ENCODE measurements at places on chromosomes 4 and X.
A peak's percentile ranks its signal among the peaks of the same experiment; 100 is the strongest.

GRCh38 chrX:53288189-53288588, 6.8 kb upstream of the IQSEC2 start:
- no peak for DNase-seq

- DNase-seq = no peak
Observed at GRCh38 chrX:2159393-2159792, 341.4 kb downstream of the DHRSX start.

DNA sequence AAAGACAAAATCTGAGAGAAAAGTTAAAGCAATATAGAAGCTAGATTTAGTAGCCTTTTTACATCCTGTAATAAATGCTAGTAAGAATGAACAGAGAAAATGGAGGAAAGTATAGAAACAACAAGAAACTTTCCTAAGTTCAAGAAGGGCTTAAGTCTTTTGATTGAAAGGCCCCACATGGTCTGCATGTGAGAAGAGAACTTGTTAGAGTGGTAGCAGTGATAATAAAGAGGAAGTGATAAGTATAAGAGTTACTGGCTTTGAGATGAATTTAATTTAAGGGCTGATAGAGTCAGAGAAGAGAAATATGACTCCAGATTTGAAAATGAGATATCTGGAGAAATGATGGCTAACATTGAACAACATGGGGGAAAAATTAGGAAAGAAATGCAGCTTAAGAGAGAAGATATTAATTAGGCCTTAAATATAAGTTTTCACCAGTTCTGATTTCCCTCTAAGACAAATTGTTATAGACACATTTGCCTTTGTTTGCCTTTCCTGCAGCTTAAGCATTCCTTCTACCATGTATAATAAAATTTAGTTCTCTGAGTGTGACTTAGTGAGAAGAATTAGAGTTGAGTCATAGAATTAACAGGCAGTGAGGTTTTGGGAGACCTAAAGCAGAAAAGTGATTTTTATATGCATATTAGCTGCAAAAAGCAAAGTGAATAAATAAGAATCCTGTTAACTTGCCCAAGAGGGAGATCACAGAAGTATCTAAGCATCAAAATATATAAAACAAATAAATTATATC, 18.4 kb downstream of the ZFX start:
- DNase-seq = no peak

GRCh38 chr4:10736895-10737294, 52.3 kb upstream of the CLNK start:
- DNase-seq = no peak

- DNase-seq = peak; percentile 56
Observed at GRCh38 chrX:103464774-103465117, 54.5 kb downstream of the RAB40A start.

DNA sequence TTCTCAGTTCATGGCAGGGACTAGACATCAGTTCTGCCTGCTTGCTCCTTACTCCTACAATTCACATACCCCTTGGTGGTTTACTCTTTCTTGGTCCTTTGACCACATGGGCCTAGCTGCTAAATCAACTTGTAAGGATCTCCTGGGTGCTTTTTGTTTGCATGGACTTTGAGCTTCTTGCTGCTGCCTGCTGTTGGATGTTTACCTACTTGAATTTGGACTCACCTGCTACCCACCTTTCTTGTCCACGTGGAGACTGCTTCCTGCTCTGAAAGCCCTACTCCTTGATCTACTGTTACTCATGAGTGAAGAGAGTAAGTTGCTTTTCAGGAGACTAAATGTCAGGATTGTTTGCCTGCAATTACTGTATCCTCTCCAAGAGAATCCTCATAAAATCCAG, 15.2 kb upstream of the ARHGAP24 start:
- no peak for DNase-seq

- no peak for DNase-seq
Observed at GRCh38 chr4:15878011-15878410, 60.5 kb downstream of the FGFBP1 start.

DNA sequence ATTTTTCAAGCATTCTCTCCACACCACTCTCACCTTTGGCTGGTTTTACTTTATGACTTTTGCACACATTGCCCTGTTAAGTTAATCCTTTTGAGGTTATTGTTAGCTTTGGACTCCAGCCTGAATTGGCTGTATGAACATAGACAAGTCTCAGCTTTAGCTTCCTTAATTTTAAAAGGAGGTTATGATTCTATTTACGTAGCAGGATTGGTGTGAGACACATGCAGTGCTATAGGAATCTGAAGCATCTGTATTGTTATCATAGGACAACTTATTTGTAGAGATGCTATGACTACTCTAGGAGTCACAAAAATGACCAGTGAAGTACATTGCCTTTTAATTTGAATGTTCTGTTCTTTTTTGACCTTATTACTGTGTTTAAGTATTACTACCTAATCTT, 15.7 kb downstream of the PGAM4 start:
- DNase-seq = no peak

DNA sequence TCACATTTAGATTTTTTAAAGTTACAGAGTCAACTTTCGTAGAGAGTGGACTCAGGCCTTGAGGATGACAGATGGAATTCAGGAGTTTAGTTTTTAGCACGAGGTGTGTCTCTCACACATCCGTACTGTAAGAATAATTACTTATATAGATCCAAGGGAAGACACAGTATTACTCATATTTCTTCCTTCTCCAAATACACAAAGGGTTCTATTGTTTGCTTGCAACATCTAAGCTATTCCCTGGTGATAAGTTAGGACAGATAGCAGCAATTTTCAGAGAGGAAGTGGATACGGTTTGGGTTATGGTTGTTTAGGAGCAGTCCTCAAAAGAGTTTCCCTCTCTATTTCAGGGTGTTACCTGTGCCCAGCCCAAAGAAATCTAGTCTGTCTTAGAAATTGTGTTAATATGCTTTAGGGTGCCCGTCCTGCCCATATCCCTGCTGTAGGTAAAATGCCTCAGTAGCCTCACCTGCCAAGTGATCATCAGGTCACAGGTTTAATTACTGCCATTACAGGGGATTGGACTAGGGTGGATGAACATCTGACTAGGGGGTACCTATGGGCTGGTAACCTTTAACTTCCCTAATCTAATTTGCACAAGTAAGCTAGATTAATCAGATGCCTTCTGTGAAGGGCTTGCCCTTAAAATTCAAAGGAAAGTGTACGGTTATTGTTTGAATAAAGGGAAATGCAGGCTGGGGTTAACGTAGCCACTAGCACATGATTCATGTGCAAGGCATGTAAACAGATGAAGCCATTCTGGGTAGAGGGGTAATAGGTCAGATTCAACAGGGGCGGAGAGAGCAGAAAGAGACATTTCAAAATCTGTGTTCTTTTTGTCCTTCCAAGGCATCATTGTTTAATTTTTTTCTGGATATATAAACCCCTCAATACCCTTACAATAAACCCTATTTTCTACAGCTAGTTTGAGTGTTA, 8.7 kb upstream of the PPP3CA start:
- DNase-seq = no peak

DNA sequence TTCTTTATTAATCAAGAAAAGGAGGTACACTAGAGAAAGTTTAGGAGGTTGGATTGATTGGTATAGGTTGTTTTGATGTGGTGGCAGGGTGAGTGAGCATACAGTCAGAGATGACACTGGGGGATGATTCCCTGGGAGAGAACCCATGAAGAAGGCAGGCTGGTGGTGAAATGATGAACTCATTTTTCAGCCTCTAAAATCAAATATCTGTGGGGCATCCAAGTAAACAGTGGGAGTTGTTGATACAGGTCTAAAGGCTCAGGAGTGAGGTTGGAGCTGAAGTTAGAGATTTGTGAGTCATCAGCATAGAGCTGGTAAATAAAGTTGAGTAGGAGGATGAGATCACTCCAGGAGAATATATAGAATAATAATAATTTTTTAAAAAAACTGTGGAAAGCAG, 10.0 kb upstream of the AP1S2 start:
- DNase-seq = no peak

- no peak for DNase-seq
Observed at GRCh38 chrX:112211459-112211858, 128.9 kb upstream of the TRPC5 start.
